Kasumi-1 (cell line): ENCODE measurements at places on chromosomes 7 and 10.
A peak's percentile ranks its signal among the peaks of the same experiment; 100 is the strongest.

GRCh38 chr7:129778770-129779601 lies 167.5 kb downstream of the NRF1 start:
- no peak for DNase-seq

DNA sequence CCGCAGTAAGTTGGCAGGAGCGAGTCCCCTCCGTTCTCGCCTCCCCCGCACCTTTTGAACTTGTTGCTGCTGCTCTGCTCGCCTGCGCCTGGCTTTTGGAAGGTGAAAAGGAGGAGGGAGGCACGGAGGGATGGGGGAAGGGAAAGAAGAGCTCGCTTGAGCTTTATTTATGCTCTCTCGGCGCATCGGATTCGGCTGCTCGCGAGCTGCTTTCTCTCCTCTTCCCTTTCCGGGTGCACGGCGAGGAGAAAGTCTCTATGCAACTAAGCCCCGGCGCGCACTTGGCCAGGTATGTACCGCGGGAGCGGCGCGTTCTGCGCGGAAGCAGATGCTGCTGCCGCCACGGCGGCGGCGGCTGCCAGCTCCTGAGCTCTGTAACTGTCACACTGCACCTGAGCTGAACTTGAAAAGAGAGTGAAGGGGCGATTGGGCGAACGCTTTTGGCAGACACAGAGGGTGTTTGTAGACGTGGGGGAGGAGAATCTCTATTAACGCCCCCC lies 551 bp downstream of the KCND2 start:
- DNase-seq = no peak

DNA sequence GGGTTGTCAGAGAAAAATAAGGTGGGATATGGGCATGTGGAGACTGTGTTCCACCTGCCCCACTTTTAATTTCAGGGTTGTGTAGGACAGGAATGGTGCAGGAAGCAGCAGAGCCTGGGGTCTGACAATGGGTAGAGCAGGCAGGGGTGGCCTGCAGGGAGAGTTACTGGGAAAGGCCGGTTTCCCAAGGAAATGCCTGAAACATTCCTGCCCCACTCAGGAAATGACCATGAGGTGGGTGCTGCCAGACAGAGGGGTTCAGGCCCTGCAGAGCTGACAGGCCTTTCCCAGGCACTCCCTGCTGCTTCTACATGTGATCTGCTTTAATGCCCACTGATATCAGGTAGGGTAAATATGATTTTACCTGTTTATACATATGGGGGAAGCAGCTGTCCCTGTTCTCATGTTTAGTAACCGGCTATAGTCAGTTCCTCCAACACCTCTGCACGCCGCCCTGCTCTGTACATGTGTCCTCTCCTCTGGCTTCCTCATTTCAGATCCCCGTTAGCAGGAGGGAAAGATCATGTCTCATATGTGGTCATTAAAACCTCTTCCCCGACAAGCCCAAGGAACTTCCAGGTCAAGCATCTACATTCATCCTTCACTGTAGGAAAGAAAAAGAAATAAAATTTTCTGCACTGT lies 118.6 kb upstream of the PRSS58 start:
- peak; percentile 79 for DNase-seq

DNA sequence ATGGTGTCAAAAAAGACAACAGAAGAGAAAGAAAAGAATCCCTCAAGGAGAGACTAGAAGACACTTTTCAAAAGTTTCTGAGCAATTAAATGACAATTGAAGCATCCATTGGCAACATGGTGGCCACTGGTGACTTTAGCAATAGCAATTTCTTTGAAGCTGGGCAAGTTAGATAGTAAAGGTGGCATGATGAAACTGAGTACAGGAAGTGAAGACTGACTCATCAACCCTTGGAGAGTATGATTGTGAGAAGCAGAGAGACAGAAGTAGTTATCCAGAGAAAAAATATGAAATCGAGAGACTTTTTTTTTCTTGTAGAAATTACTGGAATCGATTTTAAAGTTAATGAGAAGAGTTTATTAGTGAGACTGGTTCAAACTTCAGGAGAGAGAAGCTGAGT lies 52.5 kb downstream of the DGKB start:
- no peak for DNase-seq

GRCh38 chr7:115676080-115676479 lies 354.5 kb downstream of the TFEC start:
- DNase-seq = no peak

DNA sequence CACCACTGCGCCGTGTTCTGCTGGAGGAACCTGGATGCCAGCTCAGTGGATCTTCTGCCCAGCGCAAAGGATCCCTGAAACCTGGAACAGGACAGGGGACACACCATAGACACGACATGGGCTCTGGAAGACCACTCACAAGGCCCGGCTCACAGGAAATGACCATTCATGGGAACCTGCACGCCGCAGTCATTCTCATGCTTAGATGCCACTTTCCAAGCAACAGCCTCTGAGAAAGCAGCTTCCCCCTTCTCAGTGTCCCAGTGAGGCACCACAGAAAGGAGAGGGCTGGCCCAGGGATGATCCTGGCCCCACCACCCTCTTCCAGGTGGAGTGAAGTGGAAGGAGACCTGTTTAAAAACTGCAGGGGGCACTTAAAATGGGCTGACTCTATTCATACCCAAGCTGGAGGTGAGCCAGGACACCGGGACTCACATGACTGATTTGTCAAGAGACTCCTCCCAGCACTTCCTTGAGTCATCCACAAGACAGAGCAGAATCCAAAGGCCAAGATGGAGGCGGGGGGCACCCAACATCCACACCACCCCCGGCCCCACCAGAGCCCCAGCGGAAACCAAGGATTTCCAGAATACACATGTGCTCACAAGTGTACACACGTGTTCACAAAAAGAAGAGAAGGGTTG lies 11.2 kb downstream of the CTBP2 start:
- peak; percentile 59 for DNase-seq
